ENCODE measurements at places on chromosomes 13 and 19.

DNA sequence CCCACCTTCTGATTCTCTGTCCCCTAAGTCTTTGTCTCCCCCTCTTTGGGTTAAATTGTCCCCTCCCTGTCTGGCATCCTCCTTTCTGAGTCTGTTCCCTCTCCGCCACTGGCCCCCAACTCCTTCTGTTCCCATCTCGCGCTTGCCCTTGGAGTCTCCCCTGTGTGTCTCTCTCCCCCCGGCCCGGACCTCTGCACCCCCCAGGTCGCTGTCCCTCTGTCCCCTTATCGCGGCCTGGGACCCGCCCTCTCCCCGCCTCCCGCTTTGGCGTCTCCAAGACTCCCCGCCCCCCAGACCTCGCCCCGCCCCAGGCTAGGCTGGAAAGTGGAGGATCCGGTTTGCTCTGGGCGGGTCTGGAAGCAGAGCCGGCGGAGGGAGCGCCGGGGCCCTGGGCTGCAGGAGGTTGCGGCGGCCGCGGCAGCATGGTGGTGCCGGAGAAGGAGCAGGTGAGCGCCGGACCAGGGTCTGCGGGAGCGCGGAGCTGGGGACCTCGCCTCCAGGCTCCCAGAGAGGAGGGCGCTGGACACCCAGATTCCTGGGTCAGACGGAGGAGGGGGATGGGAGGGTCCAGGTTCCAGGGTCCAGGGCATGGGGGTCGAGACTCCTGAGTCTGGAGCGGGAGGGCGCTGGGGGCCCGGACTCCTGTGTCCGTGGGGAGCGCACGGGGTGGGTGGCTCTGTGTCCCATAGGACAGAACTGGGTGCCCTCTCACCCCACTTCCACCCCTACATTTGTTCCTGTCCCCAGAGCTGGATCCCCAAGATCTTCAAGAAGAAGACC is at the start of gene TRPM4:
TRPM4 (plus strand) TSS at position 348 of the 780 bp plus-strand sequence; CDS start at position 423, 75 bp downstream.
- DNase-seq = peak; percentile 48

DNA sequence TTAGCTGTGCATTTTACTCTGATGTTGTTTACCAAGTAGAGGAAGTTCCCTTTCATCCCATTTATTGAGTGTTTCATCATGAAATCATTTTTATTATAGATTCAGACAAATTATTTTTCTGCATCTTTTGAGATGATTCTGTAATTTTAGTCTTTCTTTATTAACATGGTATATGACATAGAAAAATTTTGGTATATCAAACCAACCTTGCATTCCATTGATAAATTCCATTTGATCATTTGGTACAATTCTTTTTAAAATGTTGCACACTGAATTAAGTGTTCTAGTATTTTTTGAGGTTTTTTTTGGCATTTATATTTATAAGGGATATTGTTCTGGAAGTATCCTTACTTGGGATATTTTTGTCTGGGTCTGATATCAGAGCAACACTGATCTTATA is 308.4 kb downstream of the DLEU7 start:
- DNase-seq = no peak

DNA sequence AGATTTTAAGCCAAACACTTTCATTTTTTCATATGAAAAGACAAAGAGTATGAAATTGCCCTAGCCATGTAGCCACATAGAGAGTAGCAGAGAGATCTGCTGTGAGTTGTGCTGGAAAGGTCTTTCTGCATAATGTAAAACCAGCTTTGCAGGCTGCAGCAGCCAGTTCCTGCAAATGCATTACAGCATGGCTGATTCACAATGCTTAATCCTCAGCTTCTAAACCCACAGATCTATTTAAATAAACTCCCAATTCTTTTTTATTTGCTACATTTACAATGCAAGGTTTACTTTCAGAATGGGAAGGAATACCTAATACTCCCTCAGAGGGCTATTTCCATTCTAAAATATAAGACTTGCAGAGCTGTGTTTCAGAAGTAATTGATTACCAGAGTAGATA is 185.6 kb upstream of the STARD13 start:
- DNase-seq = no peak

- no peak for DNase-seq
These were observed 225.9 kb downstream of the OLFM4 start for GRCh38 chr13:53254500-53254899.

- no peak for DNase-seq
These were observed 17.2 kb downstream of the BLOC1S3 start for GRCh38 chr19:45195764-45196163.

DNA sequence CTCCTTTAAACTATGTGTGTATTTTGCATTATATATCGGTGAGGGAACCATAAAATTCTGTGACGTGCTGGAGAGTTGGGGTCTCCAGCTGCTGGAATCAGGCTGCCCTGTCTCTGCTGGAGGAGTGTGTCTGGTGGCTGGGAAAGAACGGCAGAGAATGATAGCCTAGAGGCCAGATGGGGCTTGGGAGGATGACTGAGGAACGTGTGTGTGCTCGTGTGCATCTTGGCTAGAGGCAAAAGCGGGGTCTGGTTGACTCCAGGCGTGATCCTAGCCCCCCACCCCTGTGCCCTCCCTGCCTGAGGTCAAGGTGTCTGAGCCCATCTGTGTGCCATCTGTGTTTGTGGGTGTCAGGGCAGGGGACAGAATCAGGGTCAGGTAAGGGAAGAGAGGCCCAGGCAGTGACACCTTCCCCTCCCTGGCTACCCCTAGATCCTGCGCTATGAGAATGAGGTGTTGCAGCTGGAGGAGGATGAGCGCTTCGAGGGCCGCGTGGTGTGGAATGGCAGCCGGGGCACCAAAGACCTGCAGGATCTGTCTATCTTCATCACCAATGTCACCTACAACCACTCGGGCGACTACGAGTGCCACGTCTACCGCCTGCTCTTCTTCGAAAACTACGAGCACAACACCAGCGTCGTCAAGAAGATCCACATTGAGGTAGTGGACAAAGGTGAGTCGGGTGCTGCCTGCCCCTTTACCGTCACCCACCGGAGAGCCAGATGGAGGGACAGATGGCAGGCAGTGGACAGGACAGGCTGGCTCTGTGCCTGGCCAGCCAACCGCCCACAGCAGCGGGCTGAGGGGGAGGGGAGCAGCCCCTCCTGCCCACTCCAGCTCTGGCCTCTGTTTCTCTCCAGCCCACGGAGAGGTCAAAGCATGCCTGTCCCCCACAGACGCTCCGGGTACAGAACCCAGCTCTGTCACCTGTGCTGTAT is 3.1 kb downstream of the SCN1B start:
- no peak for DNase-seq

GRCh38 chr13:45700971-45701900 is 884 bp upstream of the CBY2 start:
- no peak for DNase-seq

- no peak for DNase-seq
These were observed 8.2 kb upstream of the HSD17B14 start for GRCh38 chr19:48844472-48844871.

- DNase-seq = no peak
These were observed 5.1 kb downstream of the SLC7A9 start for GRCh38 chr19:32864318-32865007.

- no peak for DNase-seq
These were observed 15.5 kb upstream of the KCNN1 start for GRCh38 chr19:17951157-17951989.

DNA sequence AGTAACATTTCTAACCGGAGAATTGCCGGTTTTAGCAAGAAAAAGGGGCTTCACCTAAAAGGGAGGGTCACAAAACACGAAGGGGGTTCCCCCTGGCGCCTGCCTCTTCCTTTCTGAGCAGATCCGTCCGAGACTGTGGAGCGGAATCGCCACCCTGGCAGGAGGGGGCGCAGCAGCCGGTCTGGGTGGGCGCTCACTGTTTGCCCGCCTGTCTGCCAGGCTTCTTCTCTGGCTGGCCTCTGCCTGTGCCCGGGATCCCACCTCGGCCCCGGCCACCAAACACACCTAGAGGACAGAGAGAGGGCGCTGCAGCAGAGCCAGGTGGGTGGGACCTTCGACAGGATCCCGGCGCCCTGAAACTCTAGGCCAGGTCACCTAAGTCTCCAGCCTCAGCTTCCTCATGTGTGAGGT is 15.6 kb downstream of the LSM4 start:
- DNase-seq = no peak

DNA sequence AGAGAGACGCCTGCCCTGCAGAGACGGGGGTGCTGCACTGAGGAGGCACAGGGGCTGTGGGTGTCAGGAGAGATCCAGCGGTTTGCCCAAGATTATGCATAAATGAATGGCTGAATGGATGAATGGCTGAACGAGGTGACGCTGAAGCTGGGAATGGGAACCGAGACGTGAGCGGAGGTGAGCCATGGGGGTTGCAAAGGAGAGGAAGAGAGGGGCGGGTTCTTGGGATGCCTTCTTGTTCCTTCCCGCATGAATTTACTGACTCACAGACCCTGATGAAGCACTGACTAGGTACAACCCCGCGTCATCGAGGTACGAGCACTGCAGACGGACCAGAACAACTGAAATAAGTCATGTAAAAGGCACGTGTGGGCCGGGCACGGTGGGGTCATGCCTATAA is 16.7 kb downstream of the DCAF15 start:
- DNase-seq = no peak

- no peak for DNase-seq
These were observed 8.9 kb downstream of the HAS1 start for GRCh38 chr19:51714848-51715247.

DNA sequence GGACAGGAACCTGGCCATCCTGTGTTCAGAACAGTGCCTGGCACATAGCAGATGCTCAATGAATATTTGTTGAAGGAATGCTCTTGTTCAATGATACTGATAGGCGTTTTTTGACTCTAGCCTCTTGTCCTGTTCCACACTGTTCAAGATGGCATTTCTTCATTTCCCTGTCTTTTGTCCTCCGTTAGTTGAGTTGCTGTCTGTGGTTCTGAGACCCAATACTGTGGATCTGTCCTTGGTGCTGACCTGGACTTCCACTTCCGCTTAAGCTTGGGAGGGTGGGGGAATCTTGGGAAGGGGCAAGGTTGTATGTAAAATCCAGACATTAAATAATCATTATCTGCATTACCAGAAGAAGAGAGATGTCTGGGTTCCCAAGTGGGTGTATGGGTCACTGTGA is 8.3 kb upstream of the KCNN4 start:
- no peak for DNase-seq

DNA sequence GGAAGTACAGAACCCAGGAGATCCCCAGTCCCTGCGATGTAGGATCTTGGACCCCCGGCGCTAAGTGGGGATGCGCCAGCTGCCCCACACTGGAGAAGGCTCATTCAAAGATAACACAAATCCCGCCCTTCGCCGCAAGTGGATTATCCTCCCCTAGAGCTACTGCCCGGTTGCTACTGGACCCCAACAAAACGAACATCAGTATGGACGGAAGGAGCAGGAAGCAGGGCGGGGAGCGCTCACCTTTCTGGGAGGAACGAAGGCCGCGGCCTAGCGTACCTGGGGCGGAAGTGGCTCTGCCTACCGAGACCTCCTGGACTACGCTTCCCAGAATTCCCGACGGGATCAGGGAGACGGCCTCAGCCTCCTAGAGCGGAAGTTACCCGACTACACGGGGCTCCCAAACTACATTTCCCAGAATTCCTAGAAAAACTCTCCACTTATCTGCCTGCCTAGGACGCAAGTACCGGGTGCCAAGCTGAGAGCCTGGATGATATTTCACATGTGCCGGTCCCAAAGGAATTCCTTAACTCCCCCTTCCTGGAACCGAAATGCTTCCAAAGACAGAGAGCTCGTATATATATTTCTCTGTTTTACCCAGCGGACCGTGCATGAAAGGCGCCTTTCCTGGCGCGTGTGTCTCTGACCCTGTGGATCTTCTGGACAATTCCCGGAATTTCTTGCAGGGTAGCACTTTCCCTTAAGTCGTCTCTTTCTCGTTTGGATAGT is at the start of gene ZNF112:
ZNF112 (minus strand) TSS at position 298 of the 729 bp plus-strand sequence. CDS start 16,141 bp downstream, outside the sequence.
- DNase-seq = peak; percentile 6

- DNase-seq = no peak
These were observed 27.4 kb upstream of the ZNF83 start for GRCh38 chr19:52665529-52665928.

DNA sequence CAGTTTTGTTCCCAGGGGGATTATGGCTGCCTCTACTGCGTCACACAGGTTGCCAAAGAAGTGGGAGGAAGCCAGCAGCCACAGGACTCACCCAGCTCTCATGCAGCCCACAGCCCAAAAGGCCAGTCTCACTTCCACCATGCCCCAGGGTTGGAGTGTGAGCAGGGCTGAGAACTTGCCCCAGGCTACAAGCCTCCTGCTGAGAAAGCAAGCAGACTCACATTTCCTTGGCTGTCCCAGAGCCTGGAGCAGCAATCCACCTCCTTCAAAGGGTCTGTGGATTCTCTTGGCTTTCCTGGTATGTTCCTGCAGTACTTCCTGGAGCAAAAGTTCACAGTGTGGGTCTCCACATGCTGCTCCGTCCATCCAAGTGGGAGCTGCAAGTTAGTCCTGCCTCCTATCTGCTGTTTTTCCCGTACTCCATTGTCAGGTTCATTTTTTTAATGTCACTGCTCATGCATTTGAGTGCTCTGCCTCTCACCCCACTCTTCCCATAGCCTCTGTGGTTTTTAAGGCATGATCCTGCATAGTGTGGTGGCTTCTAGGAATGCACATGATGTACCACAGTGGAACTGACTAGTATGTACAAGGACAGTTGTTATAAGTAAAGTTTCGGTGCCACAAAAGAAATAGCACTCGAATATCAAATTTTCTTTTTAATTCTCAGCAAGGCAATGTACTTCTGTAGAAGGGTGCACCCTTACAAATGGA is 56.2 kb upstream of the ARHGEF7 start:
- DNase-seq = no peak

DNA sequence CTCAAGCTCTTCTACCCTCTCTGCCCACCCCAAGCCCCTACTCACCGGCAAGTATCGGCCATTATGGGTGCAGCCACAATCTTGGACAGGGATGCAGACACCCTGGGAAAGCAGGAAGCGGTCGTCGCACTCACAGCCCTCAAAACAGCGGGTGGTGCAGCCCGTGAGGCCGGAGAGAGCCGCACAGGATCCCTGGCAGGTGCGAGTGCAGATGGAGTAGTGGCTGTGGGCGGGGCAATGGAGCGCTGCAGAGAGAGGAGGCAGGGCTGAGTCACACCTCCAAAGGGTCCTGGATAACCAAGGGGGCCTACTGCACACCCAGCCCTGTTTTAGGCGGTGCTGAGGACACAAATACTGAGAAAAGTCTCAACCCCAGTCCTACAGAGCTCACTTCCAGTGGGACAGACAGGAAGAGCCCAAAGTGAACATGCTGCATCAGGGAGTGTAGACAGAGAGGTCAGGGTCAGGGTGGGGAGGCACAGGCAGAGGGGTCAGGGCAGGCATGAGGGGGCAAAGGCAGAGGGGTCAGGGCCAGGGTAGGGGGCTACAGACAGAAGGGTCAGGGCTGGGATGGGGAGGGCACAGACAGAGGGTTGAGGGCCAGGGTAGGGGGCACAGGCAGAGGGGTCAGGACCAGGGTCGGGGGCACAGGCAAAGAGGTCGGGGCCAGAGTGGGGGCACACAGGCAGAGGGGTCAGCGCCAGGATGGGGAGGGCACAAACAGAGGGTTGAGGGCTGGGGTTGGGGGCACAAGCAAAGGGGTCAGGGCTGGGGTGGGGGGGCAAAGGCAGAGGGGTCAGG is 24.2 kb upstream of the FBL start:
- no peak for DNase-seq

DNA sequence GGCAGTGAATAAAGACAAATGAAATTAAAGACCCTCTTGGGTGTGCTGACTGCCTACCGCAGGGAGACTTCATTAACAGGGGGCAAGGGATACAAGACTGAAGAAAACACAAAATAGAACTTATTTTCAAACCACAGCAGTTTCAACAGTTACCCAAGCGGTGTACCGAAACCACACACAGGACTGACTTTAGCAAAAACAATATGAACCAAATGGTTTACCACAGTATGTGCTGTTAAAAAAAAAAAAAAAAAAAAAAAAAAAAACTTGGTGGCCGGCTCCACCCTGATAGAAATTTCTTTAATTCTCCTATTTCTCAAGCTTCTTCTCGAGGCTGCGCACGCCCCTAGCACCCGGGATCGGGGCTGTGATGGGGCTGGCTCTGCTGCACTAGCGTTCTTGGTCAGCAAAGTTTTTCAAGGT is 42.6 kb downstream of the KLF2 start:
- no peak for DNase-seq
